Fibroblast of the aortic adventitia (primary cell): ENCODE measurements at places on chromosomes 7 and 10. TPM values are rescaled to one million over a fixed set of nuclear protein-coding genes. Genes with fewer than 3 reads are reported as not detected.

DNA sequence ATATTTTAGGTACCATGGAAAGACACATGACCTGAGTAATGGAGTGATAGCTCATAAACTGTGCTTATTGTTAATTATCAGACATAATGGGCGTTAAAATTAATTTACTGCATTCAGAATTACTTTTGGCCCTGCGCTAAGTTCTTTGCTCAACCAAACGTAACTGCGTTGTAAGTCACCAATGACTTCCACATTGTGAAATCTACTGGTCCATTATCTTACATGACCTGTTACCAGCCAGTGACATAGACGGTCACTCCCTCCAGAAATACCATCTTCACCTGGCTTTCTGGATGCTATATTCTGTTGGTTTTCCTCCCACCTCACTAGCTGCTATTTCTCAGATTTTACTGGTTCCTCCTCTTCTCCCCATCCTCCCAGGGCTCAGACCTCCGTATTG lies 5.0 kb upstream of the GIGYF1 start:
- DNase-seq: no peak

GRCh38 chr7:124310934-124311390 lies 278.1 kb upstream of the TMEM229A start:
- DNase-seq: no peak

DNA sequence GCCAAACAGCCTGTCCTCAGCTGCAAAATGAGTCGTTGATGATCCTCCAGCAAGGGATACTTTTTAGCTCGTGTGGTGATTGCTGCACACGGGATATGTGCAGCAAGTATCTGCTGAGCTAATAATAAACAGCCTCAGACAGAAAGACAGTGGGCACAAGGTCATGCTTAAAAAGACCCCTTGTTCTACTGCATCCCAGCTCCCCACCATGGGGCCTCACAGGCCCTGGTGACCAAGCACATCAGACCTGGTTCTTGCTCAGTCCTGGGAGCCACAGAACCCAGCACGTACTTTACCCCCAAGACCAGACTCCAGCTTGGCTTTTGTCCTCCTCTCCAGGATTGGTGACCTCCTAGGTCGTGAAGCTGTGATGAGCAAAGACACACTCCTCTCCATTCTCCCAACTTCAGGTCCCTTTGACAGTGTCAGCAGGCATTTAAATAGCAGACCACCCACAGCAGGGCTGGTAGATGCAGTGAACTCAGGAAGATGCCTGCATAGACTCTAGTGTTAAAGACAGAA lies 50.5 kb downstream of the EGFR start:
- DNase-seq: no peak

DNA sequence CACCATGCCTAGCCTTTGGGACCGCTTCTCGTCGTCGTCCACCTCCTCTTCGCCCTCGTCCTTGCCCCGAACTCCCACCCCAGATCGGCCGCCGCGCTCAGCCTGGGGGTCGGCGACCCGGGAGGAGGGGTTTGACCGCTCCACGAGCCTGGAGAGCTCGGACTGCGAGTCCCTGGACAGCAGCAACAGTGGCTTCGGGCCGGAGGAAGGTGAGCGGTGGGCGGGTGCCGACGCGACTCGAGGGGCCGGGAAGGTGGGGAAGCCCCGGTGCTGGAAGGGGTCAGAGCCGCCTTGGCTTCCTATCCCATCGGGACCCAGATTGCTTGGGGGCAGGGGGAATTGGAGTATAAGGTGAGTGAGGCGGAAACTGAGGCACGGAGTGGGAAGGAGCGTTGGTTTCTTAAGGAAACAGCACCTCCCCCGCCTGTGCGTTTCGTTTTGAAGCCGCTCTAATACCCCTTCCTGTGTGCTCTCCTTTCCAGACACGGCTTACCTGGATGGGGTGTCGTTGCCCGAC lies 547 bp downstream of the DDIT4 start:
- DNase-seq: no peak

- DNase-seq: no peak
These were observed 171.4 kb upstream of the INHBA start for GRCh38 chr7:41874201-41874785.

GRCh38 chr7:138049505-138050116 lies 26.6 kb upstream of the AKR1D1 start:
- DNase-seq: no peak

GRCh38 chr10:33410860-33411234 lies 76.4 kb upstream of the NRP1 start:
- no peak for DNase-seq

DNA sequence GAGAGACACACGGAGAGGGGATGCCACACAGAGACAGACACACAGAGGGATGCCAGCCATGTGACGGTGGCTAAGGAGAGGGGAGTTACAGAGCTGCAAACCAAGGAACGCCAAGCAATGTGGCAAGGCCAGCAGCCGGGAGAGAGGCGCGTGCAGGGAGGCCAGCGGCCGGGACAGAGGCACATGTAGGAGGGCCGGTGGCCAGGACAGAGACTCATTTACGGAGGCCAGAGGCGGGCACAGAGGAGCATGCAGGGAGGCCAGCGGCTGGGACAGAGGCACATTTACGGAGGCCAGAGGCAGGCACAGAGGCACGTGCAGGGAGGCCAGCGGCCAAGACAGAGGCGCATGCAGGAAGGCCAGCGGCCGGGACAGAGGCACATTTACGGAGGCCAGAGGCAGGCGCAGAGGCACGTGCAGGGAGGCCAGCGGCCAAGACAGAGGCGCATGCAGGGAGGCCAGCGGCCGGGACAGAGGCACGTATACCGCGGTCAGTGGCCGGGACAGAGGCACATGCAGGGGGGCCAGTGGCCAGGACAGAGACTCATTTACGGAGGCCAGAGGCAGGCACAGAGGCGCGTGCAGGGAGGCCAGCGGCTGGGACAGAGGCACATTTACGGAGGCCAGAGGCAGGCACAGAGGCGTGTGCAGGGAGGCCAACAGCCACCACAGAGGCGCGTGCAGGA lies 40.4 kb downstream of the INSIG1 start:
- no peak for DNase-seq

DNA sequence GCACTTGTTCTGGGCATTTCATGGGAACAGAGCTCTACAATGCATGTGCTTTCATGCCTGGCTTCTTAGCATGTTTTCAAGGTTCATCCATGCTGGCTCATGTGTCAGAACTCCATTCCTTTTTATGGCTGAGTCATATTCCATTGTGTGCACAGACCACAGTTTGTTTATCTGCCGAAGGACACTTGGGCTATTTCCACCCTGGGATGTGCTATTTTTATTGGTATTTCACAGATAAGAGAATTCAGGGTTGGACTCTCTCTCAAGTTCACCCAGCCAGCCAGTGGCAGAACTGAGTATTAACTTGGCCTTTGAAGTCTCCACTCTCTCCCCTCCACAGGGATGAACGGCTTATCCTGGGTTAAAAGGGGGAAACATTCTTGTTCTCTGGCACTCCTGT lies 190.7 kb upstream of the GPR26 start:
- no peak for DNase-seq

DNA sequence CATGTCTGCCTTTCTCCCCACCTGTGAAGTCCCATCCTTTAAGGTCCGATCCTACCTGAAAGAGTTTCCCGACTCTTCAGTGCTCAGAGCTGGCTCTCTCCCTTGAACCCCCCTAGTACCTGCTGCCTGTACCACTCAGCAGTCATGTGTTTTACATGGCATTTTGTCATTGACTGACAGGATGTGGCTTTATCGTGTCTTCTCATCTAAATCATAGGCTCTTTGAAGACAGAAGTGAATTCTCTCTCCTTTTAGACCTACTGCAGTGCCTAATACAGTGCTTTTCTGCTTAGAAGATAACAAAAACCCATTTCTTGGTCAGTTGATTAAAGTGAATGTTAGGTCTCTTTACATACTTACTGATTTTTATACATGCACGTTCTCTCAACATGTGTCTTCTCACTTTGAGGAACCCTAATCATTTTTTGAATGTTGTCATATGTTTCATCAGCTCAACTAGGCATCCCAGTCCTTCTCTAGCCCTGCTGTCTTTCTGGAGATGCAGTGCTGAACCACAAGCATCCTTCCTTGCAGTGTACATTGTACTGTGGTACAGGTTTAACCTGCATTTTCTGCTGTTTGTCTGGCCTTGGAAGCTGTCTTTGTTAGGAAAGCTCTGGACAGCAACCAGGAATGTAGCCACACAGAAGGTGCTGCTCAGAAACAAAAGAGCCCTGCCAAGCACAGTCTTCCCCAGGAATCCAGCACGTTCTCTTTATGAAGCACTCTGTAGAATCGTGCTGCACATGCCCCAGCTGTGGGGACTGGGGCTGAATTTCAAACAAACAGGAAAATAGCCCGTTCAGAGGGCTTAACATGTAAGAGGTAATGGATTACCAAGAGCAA lies 28.1 kb upstream of the LRRC4 start:
- peak; percentile 22 for DNase-seq

DNA sequence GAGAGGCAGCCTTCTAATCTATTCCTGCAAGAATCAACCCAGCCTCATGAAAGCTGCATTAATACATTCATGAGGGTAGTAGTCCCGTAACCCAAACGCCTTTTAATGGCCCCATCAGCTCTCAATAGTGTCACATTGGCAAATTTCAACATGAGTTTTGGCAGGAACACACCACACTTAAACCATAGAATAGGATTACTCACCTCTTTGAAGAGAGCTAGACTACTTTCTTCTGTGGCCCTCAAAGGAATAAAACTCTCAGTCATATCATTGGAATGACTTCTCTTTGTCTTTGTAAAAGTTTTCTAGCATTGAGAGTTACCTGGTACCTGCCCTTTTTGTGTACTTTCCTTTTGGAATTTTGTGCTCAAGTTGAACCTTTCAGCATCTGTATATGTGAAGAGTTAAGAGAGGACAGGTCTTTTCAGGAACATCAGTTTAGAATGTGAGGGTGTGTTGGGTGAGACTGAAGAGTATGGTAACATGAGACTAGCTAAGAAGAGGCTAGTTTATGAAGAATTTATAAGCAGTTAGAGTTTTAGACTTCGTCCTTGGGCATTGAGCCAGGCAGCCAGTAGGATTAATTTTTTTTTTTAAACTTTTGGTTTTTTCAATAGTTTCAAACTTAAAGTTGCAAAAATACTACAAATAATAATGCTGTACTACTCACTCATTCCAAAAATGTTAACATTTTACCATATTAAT lies 92.6 kb downstream of the MLLT10 start:
- peak; percentile 24 for DNase-seq

DNA sequence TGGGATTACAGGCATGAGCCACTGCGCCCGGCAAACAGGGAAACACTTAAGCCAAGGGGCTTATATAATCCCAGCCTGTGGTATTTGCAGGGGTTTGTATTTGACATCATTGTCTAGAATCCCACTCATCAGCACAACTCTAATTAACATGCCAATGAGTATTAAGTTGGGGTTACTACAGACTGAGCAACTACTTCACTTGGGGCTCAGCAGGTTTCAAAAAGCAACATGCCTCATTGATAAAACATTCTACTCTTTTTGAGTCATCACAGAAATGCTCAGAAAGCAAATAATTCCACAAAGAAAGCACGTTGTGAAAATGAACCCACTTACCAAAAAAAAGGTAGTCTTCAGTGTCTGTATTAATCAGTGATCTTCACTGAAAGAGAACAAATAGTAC lies 236.9 kb upstream of the CELF2 start:
- peak; percentile 20 for DNase-seq

DNA sequence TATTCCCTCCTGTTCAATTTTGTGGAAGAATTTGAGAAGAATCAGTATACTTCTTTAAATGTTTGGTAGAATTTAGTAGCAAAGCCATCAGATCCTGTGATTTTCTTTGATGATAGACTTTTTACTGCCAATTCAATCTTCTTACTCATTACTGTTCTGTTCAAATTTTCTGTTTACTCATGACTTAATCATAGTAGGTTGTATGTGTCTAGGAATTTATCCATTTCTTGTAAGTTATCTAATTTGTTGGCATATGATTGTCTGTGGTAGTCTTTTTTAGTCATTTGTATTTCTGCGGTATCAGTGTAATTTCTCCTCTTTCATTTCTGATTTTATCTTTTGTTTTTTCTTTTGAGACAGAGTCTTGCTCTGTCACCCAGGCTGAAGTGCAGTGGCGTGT lies 87.4 kb downstream of the CCDC3 start:
- DNase-seq: no peak

- peak; percentile 85 for DNase-seq
These were observed 57.6 kb downstream of the MMRN2 start for GRCh38 chr10:86899670-86900276.

DNA sequence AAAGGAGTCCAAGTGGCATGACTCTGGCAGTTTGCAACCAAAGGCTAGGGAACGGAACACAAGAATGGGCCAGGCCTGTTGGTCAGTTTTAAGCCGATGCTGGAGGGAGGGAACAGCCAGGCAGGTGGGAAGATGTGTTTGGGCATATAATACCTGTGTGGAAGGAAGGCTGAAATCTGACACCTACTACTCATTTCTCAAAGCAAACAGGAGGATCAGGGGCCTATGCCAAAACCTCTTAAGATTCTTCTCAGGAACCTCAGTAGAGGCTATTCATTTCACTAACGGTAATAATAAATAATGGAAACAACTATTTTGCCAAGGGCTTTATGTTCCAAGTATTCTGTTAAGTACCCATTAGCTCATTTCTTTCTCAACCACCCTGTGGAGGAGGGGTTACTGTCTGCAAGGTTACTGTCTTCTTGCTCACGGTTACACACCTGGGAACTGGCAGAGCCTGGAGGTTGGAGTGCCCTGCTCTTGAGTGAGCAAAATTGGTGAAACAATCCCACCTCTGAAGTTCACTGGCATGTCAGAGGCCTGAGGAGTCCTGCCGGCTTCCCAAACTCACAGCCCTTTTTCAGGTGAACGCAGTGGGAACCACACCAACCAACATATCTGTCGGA lies 35.5 kb downstream of the GOT1 start:
- DNase-seq: no peak

- DNase-seq: peak; percentile 73
These were observed 311.9 kb downstream of the HGF start for GRCh38 chr7:81457852-81458522.

- DNase-seq: no peak
These were observed 121.5 kb upstream of the ZMIZ1 start for GRCh38 chr10:78947226-78947625.

- DNase-seq: no peak
These were observed 4.0 kb downstream of the BAMBI start for GRCh38 chr10:28681291-28681763.

GRCh38 chr7:45658716-45659495 lies 84.7 kb downstream of the ADCY1 start:
- DNase-seq: no peak

LEP gene
- total RNA-seq: under 0.01 TPM in 1 of 2 replicates, not detected in the other

ZNF365 gene
- 0.41 and 7.2 TPM in 2 replicates for total RNA-seq

GARIN1A gene
- total RNA-seq: 1.2 and 3.1 TPM in 2 replicates

NUTM2A gene
- 0.33 TPM in 1 of 2 replicates, not detected in the other for total RNA-seq

LRMDA gene
- 3.6 and 6.3 TPM in 2 replicates for total RNA-seq

MYO1G gene
- 0.09 TPM in 1 of 2 replicates, not detected in the other for total RNA-seq

ADAMTS14 gene
- total RNA-seq: 2.0 and 5.3 TPM in 2 replicates

TSPAN12 gene
- total RNA-seq: 1.5 and 5.6 TPM in 2 replicates

AGR3 gene
- total RNA-seq: not detected in 2 replicates

MCM7 gene
- 13.1 and 97.7 TPM in 2 replicates for total RNA-seq

WEE2 gene
- total RNA-seq: under 0.01 TPM in 1 of 2 replicates, not detected in the other
